ENCODE measurements at places on chromosomes 12 and 14. TPM values are rescaled to one million over a fixed set of nuclear protein-coding genes. Genes with fewer than 3 reads are reported as not detected.

The ART4 gene
- polyA plus RNA-seq, result not detected

The STON2 gene
- 4.6 TPM for polyA plus RNA-seq

The CRY1 gene
- 12.9 TPM for polyA plus RNA-seq

The CYP46A1 gene
- 0.09 TPM for polyA plus RNA-seq

The KRT6C gene
- not detected for polyA plus RNA-seq

The SYT10 gene
- polyA plus RNA-seq, result not detected

The RNFT2 gene
- 0.95 TPM for polyA plus RNA-seq

The TNFAIP2 gene
- polyA plus RNA-seq, result 71.5 TPM

The SETD3 gene
- polyA plus RNA-seq, result 30.9 TPM

The IFT43 gene
- polyA plus RNA-seq, result 41.2 TPM

The HOXC12 gene
- not detected for polyA plus RNA-seq

The KCNK10 gene
- not detected for polyA plus RNA-seq

The HOXC4 gene
- polyA plus RNA-seq, result 0.17 TPM

The PIWIL1 gene
- polyA plus RNA-seq, result not detected

The SERPINA3 gene
- polyA plus RNA-seq, result 0.05 TPM

The AKAP3 gene
- 1.1 TPM for polyA plus RNA-seq

The POMT2 gene
- polyA plus RNA-seq, result 11.0 TPM

The HCAR2 gene
- polyA plus RNA-seq, result not detected

The NOVA1 gene
- polyA plus RNA-seq, result 8.5 TPM

The CNTN1 gene
- 0.35 TPM for polyA plus RNA-seq

The PTCSC3 gene
- not detected for polyA plus RNA-seq
